NCI-H2171 (cell line): ENCODE measurements at places on chromosomes 3 and 15.

- DNase-seq = no peak
Measured at GRCh38 chr15:57462381-57462780, 86.1 kb downstream of the CGNL1 start.

DNA sequence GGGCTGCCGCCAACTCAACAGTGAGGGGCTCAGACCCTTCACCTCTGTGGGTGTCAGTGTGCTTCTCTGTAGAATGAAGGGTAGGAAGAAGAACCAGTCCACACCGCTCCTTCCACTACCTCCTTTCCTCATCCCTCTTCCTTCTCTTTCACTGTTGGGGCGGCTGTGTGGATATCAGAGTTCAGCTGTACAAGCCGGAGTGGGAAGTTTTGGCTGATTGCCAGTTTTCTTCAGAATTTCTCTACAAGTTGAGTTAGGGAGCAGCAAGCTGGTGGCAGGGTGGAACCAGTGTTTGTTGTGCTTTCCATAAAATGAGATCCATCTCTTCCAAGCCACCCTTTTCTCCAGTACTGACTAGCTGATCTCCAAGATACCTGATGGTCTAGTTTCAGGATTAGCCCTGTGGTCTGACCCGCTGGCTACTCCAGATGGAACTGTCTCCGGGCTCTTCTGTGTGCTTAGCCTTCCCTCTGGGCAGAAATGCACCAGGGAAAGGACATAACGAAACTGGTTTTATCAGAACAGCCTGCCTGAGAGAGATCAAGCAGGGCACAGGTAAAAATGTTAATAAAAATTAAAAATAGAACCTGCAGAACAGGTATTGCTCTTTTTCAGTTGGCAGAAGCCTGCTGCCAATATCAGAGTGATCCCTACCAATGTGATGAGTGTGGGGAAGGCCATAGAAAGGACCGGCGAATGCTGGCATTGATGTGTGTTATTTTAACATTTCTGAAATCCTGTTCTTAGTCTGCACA, 169.9 kb upstream of the TSC22D2 start:
- no peak for DNase-seq

- no peak for DNase-seq
Measured at GRCh38 chr15:99466701-99467337, 99.0 kb upstream of the MEF2A start.

DNA sequence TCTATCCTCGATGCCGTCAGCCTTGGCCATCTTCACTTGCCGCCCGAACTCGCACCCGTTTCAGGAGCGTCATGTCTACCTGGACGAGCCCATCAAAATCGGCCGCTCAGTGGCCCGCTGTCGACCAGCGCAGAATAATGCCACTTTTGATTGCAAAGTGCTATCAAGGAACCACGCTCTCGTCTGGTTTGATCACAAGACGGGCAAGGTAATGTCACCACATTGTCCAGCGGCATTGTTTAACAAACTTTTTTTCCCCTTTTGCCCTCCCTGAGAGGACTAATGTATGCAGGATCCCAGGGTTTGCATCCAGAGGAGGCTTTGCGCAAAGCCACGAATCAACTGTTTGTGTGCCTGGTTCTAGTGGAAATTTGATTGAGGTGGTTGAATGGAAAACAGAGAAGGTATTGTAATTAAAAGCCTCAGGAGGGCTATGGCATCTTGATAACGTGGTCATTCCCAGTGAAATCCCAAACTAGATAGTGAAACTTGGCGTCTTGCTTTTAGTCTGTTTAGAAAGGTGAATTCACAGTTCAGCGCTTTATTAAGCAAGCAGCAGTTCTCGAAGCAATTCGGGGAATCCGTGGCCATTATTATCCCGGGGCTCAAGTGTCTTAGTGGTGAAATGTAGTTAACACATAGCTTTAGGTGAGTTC, 1.7 kb downstream of the SLMAP start:
- no peak for DNase-seq

DNA sequence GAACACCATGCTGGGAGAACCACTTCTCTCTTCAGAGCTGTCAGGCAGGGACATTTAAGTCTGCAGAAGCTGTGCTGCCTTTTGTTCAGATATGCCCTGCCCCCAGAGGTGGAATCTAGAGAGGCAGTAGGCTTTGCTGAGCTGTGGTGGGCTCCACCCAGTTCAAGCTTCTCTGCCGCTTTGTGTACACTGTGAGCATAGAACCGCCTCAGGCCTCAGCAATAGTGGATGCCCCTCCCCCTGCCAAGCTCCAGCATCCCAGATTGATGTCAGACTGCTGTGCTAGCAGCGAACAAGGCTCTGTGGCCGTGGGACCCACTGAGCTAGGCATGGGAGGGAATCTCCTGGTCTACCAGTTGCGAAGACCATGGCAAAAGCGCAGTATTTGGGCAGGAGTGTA, 121.6 kb downstream of the NFKBIZ start:
- no peak for DNase-seq

DNA sequence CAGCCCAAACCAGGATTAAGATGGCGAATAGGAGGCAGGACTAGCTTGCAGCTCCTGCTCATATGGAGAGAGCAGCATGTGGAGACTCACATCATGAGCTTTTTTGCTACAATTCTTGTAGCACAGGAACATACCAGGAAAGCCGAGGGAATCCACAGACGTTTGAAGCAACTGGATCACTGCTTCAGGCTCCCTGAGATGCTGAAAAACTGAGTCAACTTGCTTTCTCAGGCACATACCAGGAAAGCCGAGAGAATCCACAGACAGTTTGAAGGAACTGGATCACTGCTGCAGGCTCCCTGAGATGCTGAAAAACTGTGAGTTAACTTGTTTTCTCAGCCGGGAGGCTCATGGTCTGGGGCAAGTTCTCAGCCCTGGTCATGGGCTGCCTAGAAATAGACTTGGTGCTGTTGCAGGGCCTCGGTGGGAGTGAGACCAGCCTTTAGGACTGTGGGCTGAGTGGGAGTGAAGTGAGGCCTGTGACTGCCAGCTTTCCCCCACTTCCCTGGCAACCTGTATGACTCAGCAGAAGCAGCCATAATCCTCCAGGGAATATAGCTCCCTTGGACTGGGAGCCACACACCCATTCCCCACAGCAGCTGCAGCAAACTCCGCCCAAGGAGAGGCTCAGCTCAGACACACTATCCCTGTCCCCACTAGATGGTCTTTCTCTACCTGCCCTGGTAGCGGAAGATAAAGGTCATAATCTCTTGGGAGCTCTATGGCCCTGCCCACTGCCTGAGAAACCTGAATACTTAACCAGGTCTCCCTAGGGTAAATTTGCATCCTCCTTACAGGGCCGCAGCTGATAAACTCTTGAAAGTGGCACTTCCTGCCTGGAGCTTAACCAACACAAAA, 51.9 kb upstream of the PFN2 start:
- peak; percentile 34 for DNase-seq
